ENCODE measurements at places on chromosomes 12 and 14. TPM values are rescaled to one million over a fixed set of nuclear protein-coding genes. Genes with fewer than 3 reads are reported as not detected.

DNA sequence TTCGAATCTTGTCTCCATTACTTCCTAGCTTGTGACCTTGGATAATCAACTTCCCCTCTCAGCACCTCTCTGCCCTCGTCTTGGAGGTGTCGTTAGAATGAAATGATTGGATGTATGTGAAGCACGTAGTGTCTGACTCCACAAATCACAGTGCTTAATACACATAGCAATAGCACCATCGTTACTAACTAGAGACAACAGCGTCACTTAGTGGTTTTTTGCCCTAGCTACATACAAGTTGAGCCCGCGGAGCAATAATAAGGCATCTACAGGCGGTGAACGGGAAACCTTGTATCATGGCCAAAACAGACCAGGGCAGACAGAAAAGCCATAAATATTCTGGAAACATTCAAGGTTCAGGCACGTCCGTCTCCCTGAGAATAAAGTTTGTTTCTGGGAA, 154.9 kb downstream of the ASCL4 start:
- DNase-seq: no peak
- peaks cover 5% of the 10 kb centered on the region for H3K27me3 ChIP-seq
- no peak overlapping the region for H3K4me3 ChIP-seq
- no peak overlapping the region for H3K27ac ChIP-seq
- H3K36me3 ChIP-seq: no peaks in the 10 kb centered on the region

Gene KLHL33
- total RNA-seq: not detected

Gene APOF
- not detected for total RNA-seq

- H3K36me3 ChIP-seq: no peaks in the 10 kb centered on the region
- H3K4me1 ChIP-seq: peaks cover 43% of the 10 kb centered on the region
- H3K4me3 ChIP-seq: no peak overlapping the region
- H3K27me3 ChIP-seq: peaks cover 18% of the 10 kb centered on the region
- H3K27ac ChIP-seq: no peak overlapping the region
- DNase-seq: no peak
Measured at GRCh38 chr14:74575507-74575906, 36.5 kb downstream of the LTBP2 start.

GRCh38 chr12:94584377-94584776, 66.0 kb downstream of the TMCC3 start:
- peaks cover 2% of the 10 kb centered on the region for H3K4me1 ChIP-seq
- peaks cover 9% of the 10 kb centered on the region for H3K27me3 ChIP-seq
- H3K36me3 ChIP-seq: no peaks in the 10 kb centered on the region
- DNase-seq: no peak
- H3K27ac ChIP-seq: no peak overlapping the region
- H3K4me3 ChIP-seq: no peak overlapping the region

- H3K27ac ChIP-seq: no peak overlapping the region
- no peak overlapping the region for H3K4me3 ChIP-seq
- no peaks in the 10 kb centered on the region for H3K4me1 ChIP-seq
- no peaks in the 10 kb centered on the region for H3K27me3 ChIP-seq
- no peak for DNase-seq
Measured at GRCh38 chr14:65536781-65537423, 124.4 kb downstream of the FUT8 start.

DNA sequence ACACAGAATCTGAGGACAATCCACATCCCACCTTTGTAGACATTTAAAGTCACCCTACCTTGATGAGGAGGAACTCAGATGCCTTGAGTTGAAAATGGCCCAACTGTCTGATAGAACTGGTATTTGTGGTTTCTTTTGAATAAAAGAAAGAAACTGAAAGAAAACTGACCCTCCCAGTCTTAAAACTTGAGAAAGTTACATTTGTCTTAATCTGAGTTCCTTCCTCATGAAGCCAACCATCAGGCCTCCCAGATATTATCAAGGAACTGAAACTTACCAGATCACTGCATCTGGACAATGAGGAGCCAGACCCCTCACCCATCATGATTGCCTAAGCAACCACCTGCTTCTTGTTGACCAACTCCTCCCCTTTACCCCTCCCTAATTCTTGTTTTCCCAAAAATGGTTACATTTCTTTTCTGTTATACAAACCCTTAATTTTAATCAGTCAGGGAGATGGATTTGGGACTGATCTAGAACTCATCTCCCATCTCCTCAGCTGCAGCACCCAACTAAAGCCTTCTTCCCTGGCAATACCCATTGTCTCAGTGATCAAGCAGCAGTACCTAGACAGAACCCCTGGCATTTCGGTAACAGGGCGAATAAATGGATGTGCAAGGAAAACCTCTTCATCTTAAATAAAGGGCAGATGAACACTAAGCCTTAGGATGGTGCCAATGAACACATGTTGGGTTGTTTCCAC, 72.0 kb upstream of the RESF1 start:
- peaks cover 48% of the 10 kb centered on the region for H3K36me3 ChIP-seq
- no peak overlapping the region for H3K27ac ChIP-seq
- H3K27me3 ChIP-seq: no peaks in the 10 kb centered on the region
- peaks cover 17% of the 10 kb centered on the region for H3K4me1 ChIP-seq

DNA sequence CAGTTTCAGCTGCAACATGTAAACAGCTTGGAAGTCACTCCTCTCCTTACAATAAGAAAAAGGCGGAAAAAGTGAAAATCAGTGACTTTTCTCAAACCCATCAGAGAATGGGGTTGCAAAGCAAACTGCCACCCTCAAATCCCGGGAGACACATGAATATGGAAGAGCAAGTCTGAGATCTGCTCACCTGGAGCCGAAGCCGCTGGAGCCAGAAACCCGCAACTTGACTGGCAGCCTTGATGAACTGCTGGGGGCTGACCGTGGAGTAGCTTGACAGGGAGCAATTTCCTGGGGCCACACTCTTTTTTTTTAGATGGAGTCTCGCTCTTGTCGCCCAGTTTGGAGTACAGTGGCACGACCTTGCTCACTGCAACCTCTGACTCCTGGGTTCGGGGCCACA, 208.2 kb downstream of the KIF26A start:
- no peak for DNase-seq
- no peak overlapping the region for H3K4me3 ChIP-seq
- no peaks in the 10 kb centered on the region for H3K4me1 ChIP-seq
- H3K36me3 ChIP-seq: no peaks in the 10 kb centered on the region
- no peak overlapping the region for H3K27ac ChIP-seq

- peaks cover 6% of the 10 kb centered on the region for H3K27me3 ChIP-seq
- no peak overlapping the region for H3K27ac ChIP-seq
- H3K36me3 ChIP-seq: no peaks in the 10 kb centered on the region
- peak overlapping the region; percentile 31 for H3K4me3 ChIP-seq
- DNase-seq: no peak
- H3K4me1 ChIP-seq: peaks cover 11% of the 10 kb centered on the region
Measured at GRCh38 chr12:64583771-64584421, 26.4 kb upstream of the RASSF3 start.

DNA sequence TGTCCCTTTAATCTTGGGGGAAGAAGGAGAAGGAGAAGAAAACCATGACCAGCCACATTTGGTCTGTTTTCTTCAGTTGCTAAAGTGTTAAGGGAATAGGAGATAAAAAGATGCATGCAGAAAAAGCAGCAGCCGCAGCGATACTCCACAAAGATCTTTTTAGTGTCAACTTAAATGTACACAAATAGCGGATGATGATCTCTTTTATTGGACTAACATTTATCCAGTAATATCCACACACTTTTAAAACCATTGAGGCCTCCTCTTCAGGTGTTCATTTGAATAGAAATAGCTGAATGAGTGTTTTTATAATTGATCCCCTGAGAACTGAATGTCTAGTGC, 83.5 kb downstream of the PAPOLA start:
- H3K4me3 ChIP-seq: no peak overlapping the region
- H3K4me1 ChIP-seq: no peaks in the 10 kb centered on the region
- H3K36me3 ChIP-seq: no peaks in the 10 kb centered on the region

- no peak overlapping the region for H3K4me3 ChIP-seq
- H3K36me3 ChIP-seq: no peaks in the 10 kb centered on the region
- no peaks in the 10 kb centered on the region for H3K27me3 ChIP-seq
- no peak overlapping the region for H3K27ac ChIP-seq
- H3K4me1 ChIP-seq: peaks cover 5% of the 10 kb centered on the region
Measured at GRCh38 chr14:90696720-90697119, 119.5 kb downstream of the TTC7B start.

Gene CCNB1IP1
- total RNA-seq: 61.8 TPM

DNA sequence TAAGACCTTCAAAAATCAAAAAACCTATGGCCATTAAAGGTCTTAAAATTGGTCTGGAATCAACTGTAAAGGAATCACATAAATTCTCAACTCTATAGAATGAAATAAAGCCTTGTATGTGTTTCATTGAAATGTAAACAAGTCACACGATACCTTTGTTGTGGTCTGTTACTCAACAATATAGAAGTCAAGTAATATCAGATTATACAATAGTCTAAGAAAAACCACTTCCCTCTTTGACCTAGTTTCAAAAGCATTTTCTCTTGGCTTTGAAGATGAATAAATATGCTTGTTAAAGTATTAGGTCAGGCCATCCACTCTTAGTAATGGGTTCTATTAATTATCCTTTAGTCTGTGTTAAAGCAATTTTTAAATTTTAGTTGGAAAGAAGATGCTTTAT, 79.8 kb upstream of the DIO2 start:
- no peak for DNase-seq
- no peaks in the 10 kb centered on the region for H3K4me1 ChIP-seq
- no peaks in the 10 kb centered on the region for H3K27me3 ChIP-seq
- no peak overlapping the region for H3K27ac ChIP-seq
- H3K4me3 ChIP-seq: no peak overlapping the region

DNA sequence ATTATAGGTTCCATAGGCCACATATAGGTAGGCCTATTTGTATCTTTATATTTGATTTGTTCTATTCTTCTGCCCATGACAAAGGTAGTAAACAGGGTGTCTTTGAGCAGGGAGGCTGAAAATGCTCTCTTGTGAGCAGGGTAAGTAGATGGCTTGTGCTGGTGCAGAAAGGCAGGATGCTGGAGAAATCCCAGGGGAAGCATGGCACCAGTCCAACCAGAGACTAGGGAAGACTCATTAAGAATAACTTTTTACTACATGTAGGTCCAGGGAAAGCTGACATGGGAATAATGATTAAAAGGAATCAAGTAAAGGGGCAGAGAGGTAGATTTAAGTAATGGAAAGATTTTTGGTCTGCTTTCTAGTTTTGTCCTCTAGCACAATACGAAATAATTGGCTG, 245.0 kb downstream of the RGS6 start:
- DNase-seq: no peak
- peaks cover 2% of the 10 kb centered on the region for H3K27me3 ChIP-seq
- H3K4me1 ChIP-seq: no peaks in the 10 kb centered on the region
- H3K4me3 ChIP-seq: no peak overlapping the region
- H3K27ac ChIP-seq: no peak overlapping the region

Gene RNASE4
- 0.26 TPM for total RNA-seq

- peaks cover 44% of the 10 kb centered on the region for H3K36me3 ChIP-seq
- H3K4me3 ChIP-seq: no peak overlapping the region
Measured at GRCh38 chr14:61308198-61308597, 13.2 kb upstream of the PRKCH start.

DNA sequence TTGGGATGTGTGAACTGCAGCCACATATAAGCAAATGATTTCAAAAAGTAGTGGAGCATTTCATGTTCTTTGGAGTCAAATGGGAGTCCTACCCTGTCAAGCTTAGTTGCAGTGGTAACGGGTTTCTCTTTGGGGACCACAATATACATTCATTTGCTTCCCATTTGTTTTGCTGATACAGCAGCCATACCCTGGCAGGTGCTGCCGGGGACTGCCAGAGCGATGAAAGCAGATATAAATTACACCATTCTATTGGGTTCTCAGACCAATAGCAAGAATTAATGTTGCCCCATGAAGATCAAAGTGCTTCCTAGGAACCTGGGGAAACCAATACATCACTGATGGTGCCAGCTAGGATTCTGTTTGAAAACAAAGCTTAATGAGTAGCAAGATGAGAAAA, 1621.5 kb upstream of the FLRT2 start:
- DNase-seq: no peak
- no peaks in the 10 kb centered on the region for H3K4me1 ChIP-seq
- no peak overlapping the region for H3K4me3 ChIP-seq
- H3K36me3 ChIP-seq: no peaks in the 10 kb centered on the region
- H3K27me3 ChIP-seq: no peaks in the 10 kb centered on the region

Gene HVCN1
- total RNA-seq: 17.9 TPM

GRCh38 chr14:76998910-76999309, 29.6 kb downstream of the IRF2BPL start:
- no peak overlapping the region for H3K4me3 ChIP-seq
- no peaks in the 10 kb centered on the region for H3K27me3 ChIP-seq
- H3K36me3 ChIP-seq: no peaks in the 10 kb centered on the region
- no peak for DNase-seq
- H3K4me1 ChIP-seq: peaks cover 23% of the 10 kb centered on the region

Gene ADAMTS20
- total RNA-seq: not detected

DNA sequence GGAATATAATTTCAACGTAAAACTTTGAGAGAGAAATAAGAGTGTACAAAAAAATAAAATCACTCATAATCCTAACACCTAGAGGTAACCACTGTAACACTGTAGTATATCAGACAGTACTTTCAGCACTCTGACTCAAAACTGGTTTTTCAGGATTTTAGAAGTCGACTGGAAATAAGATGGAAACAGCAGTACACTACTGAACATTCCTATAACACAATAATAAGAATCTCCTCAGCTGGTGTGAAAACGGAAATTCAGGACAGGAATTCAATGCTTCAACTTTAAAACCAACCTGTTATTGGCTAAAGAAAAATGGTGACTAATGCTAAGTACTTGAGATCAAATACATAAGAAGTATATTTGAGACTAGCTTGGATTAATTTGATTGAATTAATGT, 12.3 kb upstream of the PITPNM2 start:
- H3K27me3 ChIP-seq: no peaks in the 10 kb centered on the region
- peaks cover 49% of the 10 kb centered on the region for H3K36me3 ChIP-seq
- H3K4me3 ChIP-seq: no peak overlapping the region
- DNase-seq: no peak
- no peaks in the 10 kb centered on the region for H3K4me1 ChIP-seq

GRCh38 chr14:61516964-61517653, 178.2 kb upstream of the HIF1A start:
- H3K36me3 ChIP-seq: peaks cover 56% of the 10 kb centered on the region
- H3K4me3 ChIP-seq: no peak overlapping the region
- peak overlapping the region; percentile 57 for H3K27ac ChIP-seq
- no peaks in the 10 kb centered on the region for H3K27me3 ChIP-seq

GRCh38 chr14:99476864-99477263, 3.8 kb downstream of the SETD3 start:
- no peak for DNase-seq
- H3K27ac ChIP-seq: no peak overlapping the region
- peaks cover 19% of the 10 kb centered on the region for H3K4me1 ChIP-seq
- no peaks in the 10 kb centered on the region for H3K27me3 ChIP-seq

Gene CCDC175
- not detected for total RNA-seq

DNA sequence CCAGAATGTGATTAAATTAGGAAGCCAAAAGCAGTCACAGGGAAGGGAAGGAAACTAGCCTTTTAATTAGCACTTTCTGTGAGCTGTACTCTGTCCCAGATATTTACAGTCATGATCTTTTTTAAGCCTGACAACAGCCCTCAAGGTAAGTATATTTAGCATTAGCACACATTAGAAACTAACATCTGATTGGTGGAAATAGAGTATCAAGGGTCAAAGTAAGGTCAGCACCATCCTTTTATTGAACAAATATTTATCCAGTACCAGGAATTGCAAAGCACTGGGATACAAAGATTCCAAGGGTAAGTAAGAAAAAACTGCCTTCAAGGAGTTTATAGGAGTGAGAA, 28.2 kb downstream of the RPGRIP1 start:
- no peaks in the 10 kb centered on the region for H3K36me3 ChIP-seq
- peak overlapping the region; percentile 81 for H3K27ac ChIP-seq
- H3K27me3 ChIP-seq: peaks cover 8% of the 10 kb centered on the region
- DNase-seq: no peak

Gene ERP27
- total RNA-seq: 1.5 TPM

Data from activated CD4-positive, alpha-beta T cell treated with anti-CD3 and anti-CD28 coated beads, Interleukin-2, amount 10 ng/mL, durations not matched to agents 24 days and 14 days (primary cell).